ENCODE measurements at places on chromosomes 12 and 14. TPM values are rescaled to one million over a fixed set of nuclear protein-coding genes. Genes with fewer than 3 reads are reported as not detected.
A peak's percentile ranks its signal among the peaks of the same experiment; 100 is the strongest.

DNA sequence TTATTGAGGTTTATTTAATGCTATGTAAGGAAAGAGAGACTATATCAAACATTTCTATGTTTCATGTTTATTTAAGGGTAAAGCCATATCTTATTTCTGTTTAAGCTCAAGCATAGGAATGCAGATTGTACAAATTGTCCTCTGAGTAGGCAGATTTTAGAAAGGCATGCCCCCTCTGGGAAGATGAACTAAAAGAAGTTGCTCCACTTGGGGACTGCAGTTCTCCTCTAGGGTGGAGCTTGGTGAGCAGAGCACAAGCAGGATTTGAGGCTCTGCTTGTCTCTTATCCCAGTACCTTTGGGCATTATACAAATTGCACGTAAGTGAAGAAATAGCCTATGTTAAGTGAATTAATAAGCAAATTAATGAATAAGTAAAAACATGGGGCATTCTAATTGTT lies 96.2 kb upstream of the PDE3A start:
- no peak for DNase-seq

DNA sequence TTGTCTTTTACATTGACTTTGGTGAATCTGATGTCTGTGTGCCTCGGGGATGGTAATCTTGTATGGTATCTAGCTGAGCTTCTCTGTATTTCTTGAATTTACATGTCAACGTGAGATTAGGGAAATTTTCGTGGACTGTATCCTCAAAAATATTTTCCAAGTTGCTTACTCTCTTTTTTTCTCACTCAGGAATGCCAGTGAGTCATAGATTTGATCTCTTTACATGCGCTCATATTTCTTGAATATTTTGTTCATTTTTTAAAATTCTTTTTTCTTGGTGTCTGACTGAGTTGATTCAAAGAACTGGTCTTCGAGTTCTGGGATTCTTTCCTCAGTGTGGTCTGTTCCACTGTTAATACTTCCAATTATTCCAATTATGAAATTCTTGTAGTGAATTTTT lies 207.7 kb downstream of the RAD51B start:
- peak; percentile 25 for DNase-seq

- DNase-seq: peak; percentile 39
These were observed 25.3 kb upstream of the SPTLC2 start for GRCh38 chr14:77641534-77642341.

DNA sequence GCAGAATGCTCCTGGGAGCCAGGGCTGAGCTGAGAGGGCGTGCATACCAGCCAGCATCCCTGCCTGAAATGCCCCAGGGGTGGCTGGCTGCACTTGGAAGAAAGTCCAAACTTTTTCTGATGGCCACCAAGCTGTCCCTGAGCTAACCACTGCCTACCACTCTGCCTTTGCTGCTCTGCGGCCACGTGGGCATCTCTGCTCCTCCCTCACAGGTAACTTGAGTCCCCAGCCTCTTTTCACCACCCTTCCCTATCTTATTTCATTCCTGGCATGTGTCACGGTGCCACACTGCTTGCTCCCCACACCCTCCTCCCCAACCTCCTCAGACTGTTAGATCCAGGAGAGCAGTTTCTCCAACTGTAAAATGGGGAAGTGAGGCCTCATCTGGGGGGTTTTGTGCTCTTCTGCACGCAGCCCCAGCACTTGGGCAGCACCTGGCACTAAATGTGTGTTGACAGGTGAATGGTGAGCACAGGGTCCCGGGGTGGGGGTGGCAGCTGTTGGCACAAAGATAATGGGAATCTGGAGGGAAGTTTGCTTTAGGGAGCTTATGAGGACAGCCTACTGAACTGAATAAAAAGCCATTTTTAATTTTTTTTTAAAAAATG lies 113.0 kb downstream of the GLT1D1 start:
- no peak for DNase-seq

GRCh38 chr12:48388460-48388859 lies 37.7 kb upstream of the ZNF641 start:
- DNase-seq: peak; percentile 37

DNA sequence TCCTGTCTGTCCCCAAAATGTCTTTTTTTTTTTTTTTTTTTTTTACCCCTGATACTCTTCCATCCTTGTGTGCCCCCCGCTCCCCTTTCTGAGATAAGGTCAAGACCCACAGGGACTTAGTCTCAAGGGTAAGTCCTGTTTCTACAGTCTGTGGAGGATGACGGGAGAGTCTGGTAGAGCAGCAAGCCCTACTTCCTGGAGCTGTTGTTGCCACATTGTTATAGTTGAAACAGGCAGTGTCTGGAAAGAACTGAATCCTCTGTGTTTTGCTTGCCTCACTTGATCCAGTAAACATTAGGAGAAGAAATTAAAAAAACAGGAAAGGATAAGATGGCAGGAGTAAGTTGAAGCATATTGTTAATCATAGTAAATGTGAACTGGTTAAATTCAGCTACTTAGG lies 45.5 kb downstream of the ZNF664 start:
- no peak for DNase-seq

- DNase-seq: peak; percentile 71
These were observed 2.9 kb upstream of the SETD1B start for GRCh38 chr12:121800694-121801594.

GRCh38 chr12:95083471-95083870 lies 10.1 kb upstream of the NR2C1 start:
- no peak for DNase-seq

DNA sequence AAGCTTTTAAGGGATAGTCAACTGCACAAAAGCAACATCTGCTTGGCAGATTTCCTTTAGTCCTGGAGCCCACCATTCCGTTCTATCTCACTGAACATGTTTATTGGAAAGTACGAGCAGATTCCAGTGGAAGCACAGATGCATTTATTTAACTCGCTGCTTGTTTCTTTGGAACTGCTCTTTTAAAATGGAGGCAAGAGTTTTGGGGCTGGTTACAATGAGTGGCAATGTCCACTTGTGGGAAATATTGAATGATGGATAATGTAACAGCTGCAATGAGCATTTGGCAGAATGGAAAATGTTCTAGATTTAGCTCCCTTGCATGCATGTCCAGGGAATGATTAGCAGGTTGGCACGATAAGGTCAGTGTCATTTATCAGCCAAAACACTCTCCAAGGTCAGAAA lies 163.0 kb downstream of the ATP23 start:
- DNase-seq: no peak

DNA sequence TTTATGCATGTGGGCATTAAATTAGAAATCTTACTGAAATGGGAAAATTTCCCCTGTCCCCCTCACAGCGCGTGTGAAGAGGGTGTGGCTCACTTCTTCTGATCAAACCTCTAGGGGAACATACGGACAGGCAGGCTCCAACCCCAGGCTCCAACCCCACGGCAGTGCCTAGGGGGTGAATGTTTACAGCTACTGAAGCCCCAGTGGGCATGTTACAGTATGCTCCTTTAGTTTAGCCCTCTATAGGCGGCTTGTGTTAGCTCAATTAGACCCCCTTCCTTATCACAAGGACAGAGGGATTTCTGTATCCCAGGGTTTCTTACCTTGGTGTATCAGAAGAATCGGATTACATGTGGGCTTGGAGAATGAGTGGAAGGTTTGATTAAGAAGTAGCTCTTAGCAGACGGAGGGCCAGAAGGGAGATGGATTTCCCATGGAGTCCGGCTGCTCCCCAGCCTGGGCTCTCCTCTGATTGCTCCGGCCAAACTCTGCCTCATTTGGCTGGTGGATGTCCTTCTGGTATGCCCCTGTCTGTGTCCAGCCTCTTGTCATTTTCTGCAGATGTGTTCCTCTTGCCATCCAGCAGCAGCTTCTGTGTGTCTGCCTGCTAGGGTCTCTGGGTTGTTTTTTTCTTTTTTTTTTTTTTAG lies 223.7 kb downstream of the TMTC2 start:
- DNase-seq: no peak

- no peak for DNase-seq
These were observed 524.7 kb upstream of the TMEM132C start for GRCh38 chr12:127742231-127742630.

Gene EFS
- 0.23 TPM for total RNA-seq

DNA sequence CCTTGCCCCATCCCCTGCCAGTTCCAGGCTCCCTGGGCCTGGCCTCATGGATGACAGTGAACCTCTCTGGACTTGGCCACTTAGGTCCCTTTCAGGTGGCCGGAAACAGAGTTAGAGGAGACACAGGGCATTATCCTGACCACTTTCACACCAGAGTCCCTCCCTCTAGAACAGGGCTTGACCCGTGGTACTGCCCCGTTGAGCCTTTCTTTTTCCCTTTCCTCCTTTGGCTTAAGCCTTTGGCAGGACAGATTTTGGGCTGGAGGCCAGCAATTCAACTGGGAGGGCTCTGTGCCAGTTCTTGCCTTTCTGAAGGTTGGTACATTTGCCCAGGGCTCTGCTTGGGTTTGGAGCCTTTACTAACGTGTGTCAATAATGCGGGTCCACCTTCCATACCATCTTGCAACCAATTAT lies 22.8 kb downstream of the TPCN1 start:
- peak; percentile 86 for DNase-seq

DNA sequence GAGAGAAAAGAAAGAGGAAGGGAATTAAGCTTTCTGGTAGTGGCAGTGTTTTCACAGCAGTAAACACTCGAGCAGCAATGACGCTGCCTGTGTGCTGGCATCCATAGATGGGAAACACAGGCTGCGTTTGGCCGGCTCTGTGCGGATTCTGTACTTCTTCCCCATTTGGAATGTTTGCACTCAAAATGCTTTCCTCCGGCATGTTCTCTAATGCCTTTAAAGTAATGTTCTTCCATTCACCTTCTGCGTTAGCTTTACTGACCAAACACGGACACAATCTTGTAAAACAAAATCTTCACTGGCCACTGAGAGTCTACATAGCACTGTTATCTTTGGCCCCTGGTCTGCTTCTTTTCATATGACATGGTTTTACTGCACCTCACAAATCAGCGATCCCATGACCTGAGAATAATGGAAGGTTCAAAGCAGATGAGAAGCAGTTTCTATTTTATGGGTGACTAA lies 31.4 kb downstream of the DCP1B start:
- no peak for DNase-seq

DNA sequence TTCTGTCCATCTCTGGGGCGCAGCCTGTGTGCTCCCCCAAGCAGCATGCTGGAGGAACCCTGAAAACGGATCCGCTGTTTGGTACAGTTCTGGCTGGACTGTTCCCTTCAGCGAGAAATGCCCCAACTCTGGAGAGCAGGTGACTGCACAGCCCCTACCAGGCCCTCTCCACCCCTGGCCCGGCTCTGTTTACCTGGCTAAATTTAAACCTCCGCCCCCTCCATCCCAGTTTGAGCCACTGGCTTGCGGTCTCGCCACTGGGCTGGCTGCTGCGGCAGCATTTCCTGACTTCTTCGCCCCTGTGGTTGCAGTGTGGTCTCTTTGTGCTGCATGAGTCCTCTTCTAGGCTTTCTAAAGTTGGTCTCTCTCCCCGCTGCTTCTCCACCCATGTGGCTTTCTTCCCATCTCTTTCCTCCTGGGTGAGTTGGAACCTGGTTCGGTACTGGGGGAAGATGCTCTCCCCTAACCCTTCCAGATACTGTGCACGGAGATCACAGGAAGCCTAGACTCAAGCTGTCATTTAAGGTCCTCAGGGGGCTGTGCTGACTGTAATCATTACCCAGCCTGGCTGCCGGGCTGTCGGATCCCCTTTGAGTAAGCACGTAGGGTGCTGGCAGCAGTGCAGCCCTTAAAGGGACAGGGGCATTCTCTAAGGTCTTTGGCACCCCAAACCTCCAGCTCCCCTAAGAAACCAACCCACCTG lies 60.6 kb downstream of the FBXL14 start:
- no peak for DNase-seq

- no peak for DNase-seq
These were observed 12.3 kb downstream of the PPHLN1 start for GRCh38 chr12:42338280-42338679.

Gene ANG
- 6.6 TPM for total RNA-seq

- no peak for DNase-seq
These were observed 129.1 kb downstream of the SYT10 start for GRCh38 chr12:33310471-33310870.

DNA sequence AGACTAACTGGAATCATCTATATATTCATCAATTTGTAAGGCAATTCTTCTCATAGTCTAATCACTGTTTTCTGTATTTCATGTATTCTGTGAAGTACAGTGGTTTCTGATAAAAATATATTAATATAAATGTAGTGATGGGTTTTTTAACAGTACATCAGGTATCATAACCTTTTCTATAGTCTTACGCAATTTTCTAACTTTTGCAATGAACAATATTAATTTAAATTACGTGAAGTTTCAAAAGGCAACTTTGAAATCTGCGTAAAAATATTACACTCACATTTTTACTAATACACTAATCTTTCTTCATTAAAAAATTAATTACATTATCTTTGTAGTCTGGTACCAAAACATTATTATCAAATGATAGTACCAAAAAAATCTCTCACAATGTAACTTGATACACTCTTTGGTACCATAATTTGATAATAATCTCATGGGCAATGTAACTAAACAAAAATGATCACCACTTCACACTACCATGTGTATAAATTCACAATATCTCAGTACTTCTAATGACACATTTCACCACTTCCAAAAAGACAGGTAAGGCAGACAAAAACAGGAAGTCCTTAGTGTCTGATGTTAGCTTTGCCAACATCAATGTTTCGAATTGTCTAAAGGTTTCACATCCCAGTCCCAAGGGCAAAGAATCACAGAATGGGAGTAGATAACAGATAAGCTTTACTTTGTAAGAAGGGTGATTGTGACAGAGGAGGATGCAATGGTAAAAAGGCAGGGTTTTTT lies 8.7 kb downstream of the DNAI7 start:
- DNase-seq: no peak

Gene SYT1
- 0.51 TPM for total RNA-seq

- peak; percentile 74 for DNase-seq
These were observed 945 bp upstream of the HIP1R start for GRCh38 chr12:122834104-122834920.

GRCh38 chr14:72516936-72517700 lies 376.8 kb downstream of the DPF3 start:
- DNase-seq: peak; percentile 95

Gene LTBR
- total RNA-seq: 163 TPM
